Activated T-cell treated with anti-CD3 and anti-CD28 coated beads, Interleukin-2, amount 50 U/mL, for 72 hours (primary cell): ENCODE measurements at places on chromosomes 5 and 9.

GRCh38 chr9:134987376-134987775 lies 69.7 kb upstream of the FCN1 start:
- H3K4me3 ChIP-seq, result no peak overlapping the region
- DNase-seq, result no peak
- no peaks in the 10 kb centered on the region for H3K4me1 ChIP-seq
- no peaks in the 10 kb centered on the region for H3K27me3 ChIP-seq

DNA sequence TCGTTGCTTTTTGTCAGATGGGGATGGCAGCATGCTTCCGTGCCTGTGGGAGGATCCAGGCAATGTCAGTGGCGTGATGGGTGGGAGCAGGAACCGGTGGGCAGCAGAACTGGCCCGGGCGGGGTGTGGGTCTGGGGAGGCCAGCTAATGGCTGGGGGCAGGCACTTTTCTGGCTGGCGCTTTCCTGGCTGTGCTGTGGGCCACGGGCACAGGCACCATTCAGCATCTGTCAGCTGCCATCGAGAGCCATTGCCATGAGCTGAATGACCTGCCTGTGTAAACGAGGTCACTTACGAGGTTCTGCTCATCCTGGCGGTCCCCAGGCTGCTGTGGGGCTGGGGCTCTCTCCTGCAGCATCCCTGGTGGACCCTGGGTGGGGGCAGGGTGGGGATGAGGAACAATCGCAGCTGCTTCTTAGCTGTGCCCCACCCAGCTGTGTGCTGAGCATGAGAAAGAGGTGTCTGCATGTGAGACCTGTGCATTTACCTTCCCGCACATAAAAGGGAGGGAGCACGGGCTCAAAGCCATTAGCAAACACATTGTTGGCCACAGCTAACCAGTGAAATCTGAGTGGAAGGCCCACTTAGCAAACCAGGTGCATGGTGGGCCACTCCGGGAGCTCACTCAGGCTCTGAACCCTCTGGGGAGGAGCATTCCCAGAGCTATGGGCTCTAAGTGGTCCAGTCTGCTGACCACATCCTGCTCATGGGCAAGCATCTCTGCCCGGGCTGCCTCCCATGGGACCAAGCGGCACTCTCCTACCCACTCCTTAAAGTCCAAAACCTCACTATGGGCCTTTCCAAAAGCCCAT lies 41.3 kb upstream of the OLFM1 start:
- H3K27ac ChIP-seq, result no peak overlapping the region
- H3K4me3 ChIP-seq, result no peak overlapping the region
- peaks cover 7% of the 10 kb centered on the region for H3K27me3 ChIP-seq
- no peaks in the 10 kb centered on the region for H3K4me1 ChIP-seq

GRCh38 chr9:7081065-7081600 lies 323.4 kb downstream of the KDM4C start:
- no peak overlapping the region for H3K27ac ChIP-seq
- no peaks in the 10 kb centered on the region for H3K4me1 ChIP-seq
- DNase-seq, result no peak
- peaks cover 8% of the 10 kb centered on the region for H3K36me3 ChIP-seq
- H3K27me3 ChIP-seq, result no peaks in the 10 kb centered on the region

DNA sequence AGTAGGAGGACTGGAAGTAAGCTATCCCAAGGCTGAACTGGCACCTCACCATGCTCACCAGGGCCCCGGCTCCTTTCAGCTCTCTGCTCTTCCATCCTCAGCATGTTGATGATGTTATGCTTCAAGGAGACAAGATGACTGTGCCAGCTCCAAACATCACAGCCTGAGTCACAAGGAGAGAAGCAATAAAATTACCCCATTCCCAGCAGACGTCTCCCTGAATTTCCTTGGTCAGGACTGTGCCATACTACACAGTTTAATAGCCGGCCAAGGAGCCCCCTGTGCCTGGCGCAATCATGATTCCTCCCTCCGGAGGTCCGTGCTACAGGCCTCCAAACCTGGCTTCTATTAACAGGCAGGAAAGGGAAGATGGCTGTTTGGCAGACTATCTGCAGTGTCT lies 51.2 kb upstream of the ROR2 start:
- DNase-seq, result no peak
- no peaks in the 10 kb centered on the region for H3K4me1 ChIP-seq
- no peaks in the 10 kb centered on the region for H3K27me3 ChIP-seq
- H3K4me3 ChIP-seq, result no peak overlapping the region

DNA sequence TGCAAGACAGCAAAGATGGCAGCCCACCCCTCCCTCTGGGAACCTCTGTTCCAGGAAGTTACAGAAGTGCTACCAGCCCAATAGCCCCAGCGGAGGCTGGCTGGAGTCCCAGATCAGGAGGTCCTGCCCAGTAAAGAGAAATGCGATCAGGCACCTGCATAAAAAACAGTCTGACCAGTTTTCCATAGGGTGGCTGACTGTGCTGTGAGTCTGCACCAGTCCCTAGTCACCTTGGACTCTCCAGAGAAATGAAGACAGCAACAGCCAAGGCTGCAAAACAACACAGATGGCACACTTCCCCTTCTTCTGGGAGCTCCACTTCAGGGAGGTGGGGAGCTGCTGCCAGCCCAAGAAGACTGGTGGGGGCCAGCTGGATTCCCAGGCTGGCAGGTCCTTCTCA lies 265.5 kb upstream of the PCSK5 start:
- no peak overlapping the region for H3K27ac ChIP-seq
- peaks cover 20% of the 10 kb centered on the region for H3K27me3 ChIP-seq
- H3K4me1 ChIP-seq, result no peaks in the 10 kb centered on the region
- no peak for DNase-seq
- H3K4me3 ChIP-seq, result no peak overlapping the region
- H3K36me3 ChIP-seq, result no peaks in the 10 kb centered on the region
